SJCRH30 (cell line): ENCODE measurements at places on chromosomes 11 and 22. TPM values are rescaled to one million over a fixed set of nuclear protein-coding genes. Genes with fewer than 3 reads are reported as not detected.

GRCh38 chr11:111938687-111939160, 1.6 kb downstream of the DIXDC1 start:
- DNase-seq = no peak

DNA sequence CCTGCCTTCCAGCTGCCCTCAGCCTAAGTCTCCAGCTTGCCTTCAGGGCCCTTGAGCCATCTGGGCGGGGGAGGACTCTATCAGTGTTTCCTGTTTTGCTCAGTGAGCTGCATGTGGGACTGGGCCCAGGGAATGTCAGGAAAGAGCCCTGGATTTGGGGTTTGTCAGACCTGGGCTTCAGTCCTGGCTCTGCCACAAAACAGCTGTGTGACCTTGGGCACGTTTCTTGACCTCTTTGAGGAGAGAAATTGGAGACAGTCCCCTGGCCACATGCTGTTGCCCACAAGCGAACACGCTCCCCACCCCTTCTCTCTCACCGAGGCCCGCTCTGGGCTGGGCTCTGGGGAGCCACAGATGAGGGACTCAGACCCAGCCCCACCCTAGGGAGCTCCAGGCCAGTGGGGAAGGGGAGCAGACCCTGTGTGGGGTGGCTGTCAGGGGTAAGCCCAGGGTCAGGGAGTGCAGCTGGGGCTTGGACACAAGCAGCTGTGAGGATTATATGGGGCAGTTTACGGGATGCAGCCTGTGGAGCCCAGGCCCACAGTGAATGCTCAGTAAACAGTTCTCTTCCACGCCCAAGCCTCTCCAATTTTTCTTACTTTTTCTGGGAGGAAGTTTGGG, 12.3 kb downstream of the MYO7A start:
- DNase-seq = peak; percentile 86

DNA sequence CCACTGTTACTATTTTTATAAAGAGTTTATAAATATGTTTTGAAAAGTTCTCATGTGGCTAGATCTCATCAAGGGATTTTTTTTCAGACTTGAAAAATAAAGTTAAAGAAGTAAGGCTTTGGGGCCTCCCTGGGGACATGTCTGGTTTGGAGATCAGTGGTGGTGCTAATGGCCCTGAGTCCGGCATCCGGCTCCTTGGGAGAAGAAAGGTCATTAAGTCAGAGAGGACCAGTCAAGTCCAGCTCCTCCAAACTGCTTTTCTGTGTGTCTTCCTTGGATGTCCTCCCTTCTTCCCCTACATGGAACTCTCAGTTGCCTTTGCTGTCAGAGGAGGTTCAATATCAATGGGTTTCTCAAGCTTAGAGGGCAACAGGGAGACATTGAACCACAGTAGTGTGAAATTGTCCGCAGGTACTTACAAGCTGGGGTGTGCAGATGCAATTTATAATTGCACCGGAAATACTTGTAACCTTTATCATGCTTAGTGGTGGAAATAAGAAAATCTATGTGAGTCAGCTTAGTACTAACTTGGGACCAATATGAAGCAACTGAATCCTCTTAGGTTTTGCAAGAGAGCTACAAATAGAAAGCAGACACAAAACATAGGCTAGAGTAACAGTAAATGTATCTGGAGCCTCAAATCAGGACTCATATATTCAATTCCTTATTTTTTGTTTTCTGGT, 144.3 kb downstream of the TEAD1 start:
- no peak for DNase-seq

DNA sequence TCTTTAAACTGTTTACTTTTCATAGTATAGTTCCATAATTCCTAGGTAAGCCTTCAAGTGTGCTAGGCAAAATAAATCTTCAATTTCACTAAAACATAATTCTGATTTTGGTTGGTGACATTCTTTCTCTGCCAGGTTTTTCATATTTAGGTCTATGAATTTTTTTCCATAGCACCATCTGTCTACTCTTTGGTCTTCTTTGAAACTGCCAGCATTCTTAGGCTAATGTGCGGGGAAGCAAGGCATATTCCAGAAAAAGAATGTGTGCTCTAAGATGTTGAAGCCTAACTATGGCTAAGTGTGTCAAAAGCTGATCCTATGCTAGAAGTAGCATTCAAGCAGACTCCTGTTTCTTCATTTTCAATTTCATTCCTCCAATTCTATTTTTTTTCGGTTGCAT, 213.9 kb upstream of the C11orf87 start:
- DNase-seq = no peak

The GATD1 gene
- total RNA-seq = 28.9 and 39.9 TPM in 2 replicates

- no peak for DNase-seq
These were observed 80.9 kb downstream of the TRIM29 start for GRCh38 chr11:120057028-120057330.

GRCh38 chr11:33689501-33689900, 11.1 kb downstream of the C11orf91 start:
- no peak for DNase-seq

The OR8A1 gene
- total RNA-seq = not detected in 2 replicates

GRCh38 chr11:8933931-8934330, 1.2 kb upstream of the C11orf16 start:
- no peak for DNase-seq

- no peak for DNase-seq
These were observed 21.6 kb downstream of the MMP20 start for GRCh38 chr11:102603576-102603975.
